ENCODE measurements at places on chromosomes 1 and 21. TPM values are rescaled to one million over a fixed set of nuclear protein-coding genes. Genes with fewer than 3 reads are reported as not detected.

DNA sequence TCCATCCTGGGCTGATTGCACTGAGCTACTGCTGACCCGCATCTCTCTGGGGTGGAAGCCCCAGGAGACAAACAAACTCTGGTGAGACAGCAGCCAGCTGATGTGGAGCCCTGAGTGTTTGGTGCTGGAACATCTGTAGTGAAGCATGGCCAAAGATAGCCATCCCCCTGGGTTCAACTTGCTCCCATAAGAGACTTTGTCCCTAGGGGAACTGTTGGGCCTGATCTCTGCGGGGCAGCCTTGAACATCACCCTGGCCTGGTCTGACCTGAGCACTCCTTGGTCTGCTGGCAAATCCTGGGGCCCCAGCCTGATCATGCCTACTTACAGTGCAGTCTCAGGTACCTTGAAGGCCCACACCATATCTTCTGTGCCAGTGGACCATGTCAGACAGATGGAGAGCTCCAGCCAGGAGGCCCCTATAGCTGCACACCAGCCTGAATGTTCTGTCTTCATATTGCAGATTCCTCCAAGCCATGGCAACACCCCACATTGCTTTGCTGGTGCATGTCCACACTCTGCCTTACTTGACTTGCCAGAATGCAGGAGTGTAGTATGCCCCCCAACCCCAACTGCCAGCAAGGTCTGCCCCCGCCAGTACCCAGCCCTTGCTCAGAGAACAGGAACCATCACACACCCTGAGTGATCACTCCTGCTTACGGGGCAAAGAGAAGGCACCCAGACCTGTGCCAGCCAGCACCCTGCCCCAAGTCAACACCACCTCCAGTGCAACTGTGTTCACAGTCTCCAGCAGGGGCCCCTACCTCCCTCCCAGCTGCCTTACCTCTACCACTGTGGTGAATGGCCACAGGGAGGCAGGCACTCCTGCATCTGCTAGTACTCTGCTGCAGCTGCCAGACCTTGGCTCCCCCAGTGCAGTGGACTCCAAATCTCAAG is 690.5 kb upstream of the NR5A2 start:
- no peaks in the 10 kb centered on the region for H3K36me3 ChIP-seq
- H3K27ac ChIP-seq = no peak overlapping the region
- H3K4me1 ChIP-seq = no peaks in the 10 kb centered on the region
- DNase-seq = no peak
- H3K27me3 ChIP-seq = no peaks in the 10 kb centered on the region
- no peak overlapping the region for H3K4me3 ChIP-seq

DNA sequence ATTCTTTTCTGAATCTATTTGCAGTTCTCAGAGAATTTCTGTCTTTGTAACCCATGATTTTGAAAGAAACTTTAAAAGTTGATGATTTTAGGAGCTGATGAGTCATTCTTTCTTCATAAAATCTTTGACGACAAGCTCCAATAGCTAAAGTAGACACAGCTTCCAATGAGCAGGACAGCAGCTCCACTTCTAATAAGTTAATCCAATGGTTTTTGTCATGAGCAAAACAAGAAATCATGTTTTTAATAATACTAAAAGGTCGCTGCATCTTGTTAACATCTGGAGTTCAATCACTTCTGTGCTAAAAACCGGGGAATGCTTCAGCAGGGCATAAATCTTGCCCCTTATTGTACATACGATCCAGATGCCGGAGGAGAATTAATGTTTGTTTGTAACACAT is 48.9 kb upstream of the GORAB start:
- H3K27me3 ChIP-seq = no peaks in the 10 kb centered on the region
- H3K36me3 ChIP-seq = no peaks in the 10 kb centered on the region
- no peak for DNase-seq
- H3K4me3 ChIP-seq = no peak overlapping the region

The CD34 gene
- total RNA-seq = under 0.01 TPM

GRCh38 chr1:25450891-25451290 is 20.2 kb downstream of the MACO1 start:
- no peak overlapping the region for H3K4me3 ChIP-seq
- H3K4me1 ChIP-seq = no peaks in the 10 kb centered on the region
- no peak overlapping the region for H3K27ac ChIP-seq
- H3K36me3 ChIP-seq = peaks cover 3% of the 10 kb centered on the region
- no peaks in the 10 kb centered on the region for H3K27me3 ChIP-seq
- DNase-seq = no peak

The GMEB1 gene
- 6.2 TPM for total RNA-seq

The CD101 gene
- total RNA-seq = not detected

DNA sequence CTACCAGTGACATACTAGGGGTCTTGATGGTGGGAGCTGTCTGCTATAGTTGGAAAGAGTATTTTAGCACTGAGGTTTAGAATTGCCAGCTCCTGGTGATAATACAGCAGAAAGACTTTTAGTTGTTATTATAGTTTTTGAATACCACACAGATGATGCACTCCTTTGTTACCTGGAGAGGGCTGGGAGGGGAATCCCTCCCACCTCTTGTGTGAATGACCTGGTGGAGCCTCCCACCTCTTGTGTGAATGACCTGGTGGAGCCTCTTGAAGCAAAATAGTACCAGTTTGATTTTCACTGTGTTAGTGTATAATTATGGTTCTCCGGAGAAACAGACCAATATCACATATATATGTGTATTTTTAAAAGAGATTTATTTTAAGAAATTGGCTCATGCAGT is 3.3 kb downstream of the DISP1 start:
- H3K27me3 ChIP-seq = no peaks in the 10 kb centered on the region
- H3K4me3 ChIP-seq = no peak overlapping the region
- H3K27ac ChIP-seq = peak overlapping the region; percentile 43
- H3K36me3 ChIP-seq = no peaks in the 10 kb centered on the region
- H3K4me1 ChIP-seq = peaks cover 20% of the 10 kb centered on the region

DNA sequence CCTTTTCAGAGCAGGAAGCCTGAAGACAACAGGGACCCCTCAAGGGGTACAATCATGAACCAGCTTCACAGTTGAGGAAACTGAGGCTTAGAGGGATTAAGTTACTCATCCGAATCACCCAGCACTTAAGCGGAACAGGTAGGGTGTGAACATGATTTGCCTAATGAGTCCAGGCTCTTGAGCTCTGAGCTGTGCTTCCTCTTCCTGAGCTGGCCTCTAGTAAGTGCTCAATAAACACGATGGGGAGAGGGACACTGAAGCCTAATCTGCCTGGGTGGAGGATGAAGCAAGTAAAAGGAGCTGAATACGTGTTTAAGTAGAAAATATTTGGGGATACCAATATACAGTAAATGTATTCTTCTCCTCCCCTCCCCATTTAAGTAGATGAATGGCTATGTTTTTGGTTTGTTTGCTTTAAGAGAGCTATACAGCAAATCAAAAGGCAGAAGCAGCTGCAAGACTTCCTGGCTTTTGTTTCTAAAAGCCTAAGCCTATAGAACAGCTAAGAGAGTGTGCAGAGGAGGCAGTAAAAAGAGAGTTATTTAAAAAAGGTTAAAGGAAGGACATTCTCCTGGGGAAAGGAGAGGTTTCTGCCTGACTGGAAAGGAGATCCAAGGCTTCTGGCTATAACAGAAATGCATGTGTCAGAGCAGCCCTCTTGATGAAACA is 20.5 kb downstream of the STPG1 start:
- no peak overlapping the region for H3K4me3 ChIP-seq
- H3K36me3 ChIP-seq = no peaks in the 10 kb centered on the region
- H3K4me1 ChIP-seq = peaks cover 7% of the 10 kb centered on the region
- no peaks in the 10 kb centered on the region for H3K27me3 ChIP-seq

GRCh38 chr21:27196651-27197050 is 229.8 kb upstream of the ADAMTS5 start:
- H3K27me3 ChIP-seq = no peaks in the 10 kb centered on the region
- no peaks in the 10 kb centered on the region for H3K4me1 ChIP-seq
- no peak overlapping the region for H3K4me3 ChIP-seq
- peak; percentile 24 for DNase-seq
- no peak overlapping the region for H3K27ac ChIP-seq
- no peaks in the 10 kb centered on the region for H3K36me3 ChIP-seq

GRCh38 chr1:3759164-3759563 is 6.9 kb downstream of the CCDC27 start:
- no peaks in the 10 kb centered on the region for H3K27me3 ChIP-seq
- no peak for DNase-seq
- no peaks in the 10 kb centered on the region for H3K36me3 ChIP-seq
- no peaks in the 10 kb centered on the region for H3K4me1 ChIP-seq

The UBE2U gene
- not detected for total RNA-seq

GRCh38 chr1:229440851-229441537 is 7.1 kb upstream of the ACTA1 start:
- peak; percentile 87 for DNase-seq
- no peaks in the 10 kb centered on the region for H3K36me3 ChIP-seq
- H3K27ac ChIP-seq = no peak overlapping the region
- H3K4me3 ChIP-seq = no peak overlapping the region
- H3K27me3 ChIP-seq = no peaks in the 10 kb centered on the region
- H3K4me1 ChIP-seq = peaks cover 2% of the 10 kb centered on the region

DNA sequence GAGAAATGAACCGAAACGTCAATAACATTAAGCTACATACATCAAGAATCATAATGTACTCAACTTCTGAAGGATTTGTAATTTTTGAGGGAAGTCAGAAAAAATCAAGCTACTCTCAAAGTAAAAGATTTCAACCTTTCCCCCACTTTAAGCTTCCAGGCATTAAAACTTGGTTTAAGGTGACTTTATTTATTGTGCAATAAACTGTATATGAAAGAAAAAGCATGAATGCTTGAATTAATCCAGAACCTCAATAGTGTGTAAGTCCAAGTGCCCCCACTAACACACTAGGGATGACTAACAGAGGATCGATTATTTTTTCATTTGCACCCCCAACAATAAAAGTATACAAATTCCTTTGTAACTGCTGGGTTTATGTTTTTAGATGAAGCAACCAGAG is 10.9 kb downstream of the GART start:
- H3K4me1 ChIP-seq = no peaks in the 10 kb centered on the region
- no peak overlapping the region for H3K4me3 ChIP-seq
- no peaks in the 10 kb centered on the region for H3K27me3 ChIP-seq
- peaks cover 7% of the 10 kb centered on the region for H3K36me3 ChIP-seq
- no peak for DNase-seq

GRCh38 chr1:224739303-224739996 is 123.3 kb downstream of the CNIH3 start:
- H3K27me3 ChIP-seq = no peaks in the 10 kb centered on the region
- H3K4me3 ChIP-seq = no peak overlapping the region
- no peak for DNase-seq
- peaks cover 2% of the 10 kb centered on the region for H3K36me3 ChIP-seq

- H3K27me3 ChIP-seq = no peaks in the 10 kb centered on the region
- H3K4me1 ChIP-seq = no peaks in the 10 kb centered on the region
- no peak overlapping the region for H3K27ac ChIP-seq
- no peak for DNase-seq
- H3K36me3 ChIP-seq = no peaks in the 10 kb centered on the region
Observed at GRCh38 chr1:14115976-14116375, 416.0 kb downstream of the PRDM2 start.

GRCh38 chr1:15959827-15960446 is 16.0 kb downstream of the ZBTB17 start:
- no peaks in the 10 kb centered on the region for H3K36me3 ChIP-seq
- no peak for DNase-seq
- H3K4me3 ChIP-seq = no peak overlapping the region
- H3K27me3 ChIP-seq = no peaks in the 10 kb centered on the region

GRCh38 chr1:7493711-7494454 is 277.2 kb upstream of the VAMP3 start:
- H3K4me1 ChIP-seq = no peaks in the 10 kb centered on the region
- no peaks in the 10 kb centered on the region for H3K27me3 ChIP-seq
- H3K36me3 ChIP-seq = no peaks in the 10 kb centered on the region
- H3K27ac ChIP-seq = no peak overlapping the region

The FCGR1A gene
- not detected for total RNA-seq

DNA sequence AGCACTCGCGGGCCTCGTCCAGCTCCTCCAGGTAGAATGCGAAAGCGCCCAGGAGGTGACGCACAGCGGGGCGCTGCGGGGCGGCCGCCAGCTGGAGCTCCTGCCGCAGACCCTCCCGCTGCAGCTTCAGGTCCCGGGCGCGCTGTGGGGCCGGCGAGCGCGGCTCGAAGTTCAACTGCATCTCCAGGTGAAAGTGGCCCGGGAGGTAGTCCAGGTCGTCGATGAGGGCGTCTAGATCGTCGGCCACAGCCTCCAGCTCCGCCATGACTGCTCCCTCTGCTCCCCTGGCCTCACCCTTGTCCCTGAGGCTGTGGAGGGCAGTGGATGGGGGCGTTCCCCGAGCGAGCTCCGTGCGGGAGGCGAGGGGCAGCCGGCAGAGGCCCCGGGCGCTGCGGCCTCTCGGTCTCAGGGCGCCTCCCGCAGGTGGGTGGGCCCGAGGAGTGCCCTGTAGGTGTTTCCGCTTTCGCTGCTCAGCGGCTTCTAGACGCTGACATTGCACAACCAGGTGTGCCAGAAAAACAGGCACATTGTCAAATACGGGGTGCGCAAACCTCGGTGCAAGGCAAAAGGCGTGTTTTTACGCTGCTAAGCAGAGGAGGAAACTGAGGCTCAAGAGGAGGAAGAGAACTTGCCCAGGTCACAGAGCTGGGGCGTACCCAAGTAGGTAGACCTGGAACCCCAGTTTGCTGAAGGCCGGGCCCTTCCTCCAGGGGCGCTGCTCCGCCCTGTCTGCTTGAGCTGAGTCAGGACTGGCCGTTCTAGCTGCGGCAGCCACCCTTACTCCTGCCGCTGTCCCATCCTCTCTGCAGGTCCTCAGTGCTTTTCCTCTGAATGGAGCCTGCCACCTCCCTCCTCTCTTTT is at the start of gene TTC22:
TTC22 (minus strand) TSS at position 425 of the 861 bp plus-strand sequence; CDS start at position 265, 160 bp downstream.
- H3K27me3 ChIP-seq = peaks cover 28% of the 10 kb centered on the region
- H3K4me1 ChIP-seq = no peaks in the 10 kb centered on the region
- DNase-seq = no peak
- no peak within 1 kb of the TSS for H3K27ac ChIP-seq
- H3K36me3 ChIP-seq = no peaks in the 10 kb centered on the region
- no peak within 1 kb of the TSS for H3K4me3 ChIP-seq

Measured in fibroblast of lung (primary cell).